ENCODE measurements at places on chromosomes 1 and 21. TPM values are rescaled to one million over a fixed set of nuclear protein-coding genes. Genes with fewer than 3 reads are reported as not detected.

The SH2D5 gene
- total RNA-seq, result 0.87 TPM

The IFNGR2 gene
- 67.4 TPM for total RNA-seq

The USH2A gene
- 0.02 TPM for total RNA-seq

- DNase-seq, result no peak
Observed at GRCh38 chr1:206524739-206525364, 17.5 kb downstream of the RASSF5 start.

DNA sequence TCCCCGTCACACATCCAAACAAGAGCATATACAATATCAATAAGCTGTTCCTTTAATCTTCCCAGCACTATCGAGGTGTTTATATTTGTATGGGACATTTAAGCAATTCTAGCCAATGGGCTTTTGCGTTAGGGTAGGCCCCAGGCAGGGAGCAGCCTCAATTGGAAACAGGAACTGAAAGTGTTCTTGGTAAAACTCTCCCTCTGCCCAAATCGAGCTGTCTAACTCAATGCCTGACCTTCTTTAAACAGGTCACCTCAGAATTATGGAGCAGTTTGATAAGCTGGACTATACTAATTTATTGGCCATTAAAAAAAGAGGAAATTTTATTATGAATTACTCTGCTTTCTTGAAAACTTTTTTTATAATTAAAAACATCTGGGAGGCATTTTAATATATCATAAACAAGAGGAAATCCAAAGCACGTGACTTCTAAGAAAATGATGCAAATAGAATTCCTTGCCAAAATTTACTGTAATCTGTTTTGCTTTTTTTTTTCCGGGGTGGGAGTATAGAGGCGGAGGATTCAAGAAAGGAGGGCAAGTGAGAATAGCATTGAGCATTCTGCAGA lies 498.1 kb downstream of the LMO4 start:
- DNase-seq, result no peak

All from NCI-H460 (cell line).